ENCODE measurements at places on chromosomes 6 and 20.

- no peak for DNase-seq
Measured at GRCh38 chr6:110728501-110728900, 86.8 kb downstream of the CDK19 start.

- no peak for DNase-seq
Measured at GRCh38 chr20:24816907-24817306, 132.2 kb upstream of the CST7 start.

GRCh38 chr6:16944596-16944995 is 157.3 kb upstream of the STMND1 start:
- no peak for DNase-seq

DNA sequence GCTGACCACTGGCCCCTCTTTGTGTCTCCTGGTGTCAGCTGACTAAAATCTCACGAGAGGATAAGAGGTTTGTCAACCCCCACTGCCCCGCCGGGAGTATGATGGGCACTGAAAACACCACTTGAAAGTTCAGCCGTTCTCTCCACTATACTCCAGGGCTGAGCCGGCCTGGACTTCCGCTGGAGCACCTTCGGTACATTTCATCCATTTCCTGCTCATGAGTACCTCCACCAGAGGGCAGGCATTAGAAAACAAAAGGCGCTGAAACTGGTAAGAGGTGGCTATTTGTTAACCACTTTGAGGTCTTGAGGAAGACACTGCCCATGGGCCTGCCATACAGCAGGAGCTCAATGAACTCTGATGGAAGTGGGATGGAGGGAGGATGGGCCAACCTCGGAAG is 17.9 kb upstream of the ANKRD60 start:
- no peak for DNase-seq

DNA sequence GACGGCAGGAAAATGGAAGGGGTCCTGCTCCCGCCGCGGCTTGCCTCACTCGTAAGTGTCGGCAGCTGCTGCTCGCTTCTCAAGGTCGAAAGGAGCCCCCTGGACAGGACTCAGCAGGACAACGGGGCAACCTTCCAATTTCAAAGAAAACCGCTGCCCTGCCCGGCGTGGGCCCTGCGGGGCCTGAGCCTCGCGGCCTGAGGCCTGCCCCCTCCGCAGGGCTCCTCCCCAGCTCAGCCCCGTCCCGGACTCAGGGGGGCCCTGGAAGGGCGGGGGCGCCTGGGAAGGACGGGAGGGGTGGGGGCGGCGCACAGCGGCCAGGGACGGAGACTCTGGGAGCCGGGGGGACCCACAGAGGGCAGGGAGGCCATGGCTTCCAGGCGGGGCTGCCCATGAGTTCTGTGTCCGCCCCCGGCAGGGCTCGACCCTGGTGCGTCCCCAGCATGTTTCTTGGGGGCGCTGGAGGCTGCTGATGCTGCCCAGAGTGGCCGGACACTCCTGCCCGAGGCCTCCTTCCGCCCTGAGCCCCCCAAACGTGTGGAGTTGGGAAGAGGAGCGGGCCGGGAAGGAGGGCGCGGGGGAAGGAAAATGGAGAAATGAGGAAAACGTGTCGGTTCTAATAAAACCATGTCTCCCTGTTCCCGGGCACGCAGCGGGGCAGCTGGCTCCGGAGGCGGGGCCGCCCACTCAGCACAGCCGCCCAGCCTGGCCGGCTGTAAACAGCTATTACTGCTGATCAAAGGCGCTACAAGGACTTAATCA is 114.6 kb downstream of the DLL1 start:
- DNase-seq, result peak; percentile 46

- no peak for DNase-seq
Measured at GRCh38 chr20:10579942-10580341, 93.9 kb downstream of the JAG1 start.

GRCh38 chr6:168605964-168606363 is 165.0 kb downstream of the SMOC2 start:
- DNase-seq, result no peak

DNA sequence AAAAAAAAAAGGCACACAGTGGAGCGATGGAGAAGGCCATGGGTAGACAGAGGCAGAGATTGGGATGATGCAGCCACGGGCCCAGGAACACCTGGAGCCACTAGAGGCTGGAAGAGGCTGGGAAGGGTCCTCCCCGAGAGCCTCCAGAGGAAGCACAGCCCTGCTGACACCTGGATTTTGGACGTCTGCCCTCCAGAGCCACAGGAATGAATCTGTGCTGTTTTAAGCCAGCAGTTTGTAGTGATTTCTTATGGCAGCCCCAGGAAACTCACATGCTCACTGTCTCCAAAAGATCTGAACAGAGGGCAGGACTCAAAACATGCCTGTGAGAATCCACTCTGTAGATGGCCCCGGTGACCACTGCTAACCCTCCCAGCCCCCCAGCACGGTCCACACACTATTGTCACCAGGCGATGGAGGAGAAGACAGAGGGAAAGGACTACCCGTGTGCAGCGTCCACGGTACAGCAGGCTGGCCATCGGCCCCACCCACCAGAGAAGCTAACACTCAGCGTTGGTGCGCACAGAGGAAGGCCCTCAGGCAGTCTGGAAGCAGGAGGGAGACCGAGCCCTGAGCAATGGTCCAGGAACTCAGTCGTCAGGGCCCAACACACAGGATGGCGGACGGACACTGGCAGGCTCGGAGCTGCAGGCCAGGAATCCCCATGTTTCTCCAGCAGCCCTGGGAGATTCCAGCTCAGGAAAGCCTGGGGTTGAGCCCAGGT is 99.7 kb downstream of the BMP7 start:
- no peak for DNase-seq

GRCh38 chr20:50385733-50386640 is 124.2 kb upstream of the PTPN1 start:
- DNase-seq, result no peak

DNA sequence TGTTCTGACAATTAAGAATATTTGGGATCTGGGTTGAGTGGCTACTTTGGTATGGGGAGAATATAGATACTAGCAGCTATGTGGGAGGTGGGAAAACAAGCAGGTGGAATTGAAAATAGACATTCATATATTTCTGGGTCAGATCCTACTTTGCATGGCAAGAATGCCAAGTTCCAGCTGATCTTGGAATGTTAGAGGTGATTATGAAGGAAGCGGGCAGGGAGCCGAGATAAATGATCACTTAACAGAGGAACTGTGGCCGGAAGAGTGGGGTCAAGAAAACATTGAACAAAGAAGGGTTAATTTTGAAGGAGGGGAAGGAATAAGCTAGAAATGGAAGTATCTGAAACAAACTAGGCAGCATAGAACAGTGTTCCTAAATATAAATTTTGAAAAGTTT is 15.4 kb downstream of the PLCB1 start:
- no peak for DNase-seq

DNA sequence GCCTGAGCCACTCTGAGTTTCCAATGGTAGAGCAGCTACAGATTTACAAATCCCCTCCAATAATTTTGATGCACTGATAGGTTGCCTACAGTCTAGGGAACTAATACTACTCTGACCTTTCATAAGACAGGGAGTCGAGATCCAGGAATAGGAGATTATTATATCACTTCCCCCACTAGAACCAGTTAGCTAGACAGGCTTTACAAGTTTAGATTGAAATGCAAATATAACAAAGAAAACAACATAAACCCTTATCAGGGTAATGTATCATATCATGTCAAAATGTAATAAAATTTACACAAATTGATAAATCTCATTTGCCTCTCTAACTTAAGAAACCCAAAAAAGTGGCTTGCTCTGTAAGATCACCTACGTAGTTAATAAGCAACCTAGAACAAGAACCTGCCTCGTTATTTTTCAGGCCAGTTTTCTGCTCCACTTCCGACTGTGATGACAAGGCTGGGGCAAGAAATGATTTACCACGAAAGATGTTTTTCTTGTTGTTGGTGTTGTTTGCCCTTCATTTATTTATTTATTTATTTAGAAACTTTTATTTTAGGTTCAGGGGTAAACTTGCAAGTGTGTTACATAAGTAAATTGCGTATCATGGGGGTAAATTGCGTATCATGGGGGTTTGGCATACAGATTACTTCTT is 504.2 kb upstream of the ID4 start:
- DNase-seq, result no peak

DNA sequence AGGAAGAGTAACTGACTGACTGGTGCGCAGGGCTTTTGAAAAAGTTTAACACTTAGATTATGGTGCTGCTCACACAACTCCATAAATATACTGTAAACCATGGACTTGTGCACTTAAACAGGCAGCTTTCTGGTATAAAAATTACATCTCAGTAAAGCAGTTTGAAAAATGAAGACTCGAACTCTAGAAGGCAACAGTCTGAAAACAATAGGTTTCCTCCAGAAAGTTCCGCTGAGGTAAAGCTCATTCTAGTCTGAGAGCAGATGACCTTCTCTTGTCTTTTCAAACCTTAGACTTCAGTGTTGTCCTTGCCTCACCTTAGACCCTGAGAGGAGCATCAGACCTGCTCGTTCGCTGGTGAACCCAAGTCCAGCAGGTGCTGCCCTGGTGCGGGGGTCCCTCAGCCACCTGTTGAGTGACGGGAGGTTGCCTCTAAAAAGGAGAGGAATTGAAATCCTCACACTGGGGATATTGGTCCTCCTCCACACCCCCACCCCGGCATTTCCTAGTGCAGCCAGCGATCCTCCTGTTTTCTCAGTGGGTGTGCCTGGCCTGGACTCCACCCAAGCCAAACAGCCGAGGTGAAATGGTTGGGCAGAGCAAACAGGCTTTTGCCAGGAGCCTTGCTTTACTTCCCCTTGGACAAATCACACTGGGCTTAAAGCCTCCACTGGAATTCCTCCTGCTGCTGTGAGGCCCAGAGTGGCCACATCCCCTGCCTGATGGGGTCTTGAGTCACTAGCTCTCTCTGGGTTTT is 14.7 kb upstream of the PYGB start:
- DNase-seq, result no peak

GRCh38 chr6:12119085-12119588 is 107.0 kb downstream of the HIVEP1 start:
- no peak for DNase-seq

DNA sequence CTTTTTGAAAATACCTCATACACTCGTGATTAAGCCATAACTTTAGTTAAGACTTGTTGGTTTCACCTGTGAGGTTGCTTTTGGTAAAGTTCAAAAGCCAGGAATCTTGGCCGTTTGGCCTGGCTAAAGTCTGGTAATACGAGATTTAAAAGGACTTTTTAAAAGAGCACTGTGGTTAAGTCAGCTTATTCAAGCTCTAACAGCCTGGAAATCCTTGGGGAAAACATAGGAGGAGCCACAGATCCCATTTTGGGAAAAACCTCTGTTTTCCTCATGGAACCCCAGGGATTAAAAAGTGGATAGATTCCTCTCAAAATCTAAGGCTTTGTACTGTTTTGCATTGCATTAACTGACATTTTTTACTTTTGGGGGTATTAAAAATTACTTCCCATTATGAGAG is 13.7 kb upstream of the SLC22A16 start:
- no peak for DNase-seq

GRCh38 chr6:30200551-30201281 is 12.5 kb downstream of the TRIM26 start:
- no peak for DNase-seq

DNA sequence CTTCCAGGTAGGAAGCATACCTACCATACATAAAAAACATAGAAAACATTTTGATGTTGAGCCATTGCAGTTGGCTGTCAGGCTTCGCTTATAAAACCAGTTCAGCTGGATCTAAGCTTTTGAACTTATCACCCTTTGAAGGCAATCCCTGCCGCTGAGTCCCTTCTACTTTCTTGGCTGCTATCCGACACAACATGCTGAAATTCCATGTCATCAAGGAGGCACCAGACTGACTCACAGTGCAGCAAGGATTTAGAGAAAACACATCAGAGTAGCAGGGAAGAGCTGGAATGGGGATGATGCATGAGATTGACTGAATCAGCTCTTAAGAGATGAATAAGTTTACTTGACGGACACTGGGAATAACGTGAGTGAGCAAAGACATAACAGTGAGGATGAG is 135.0 kb upstream of the MAN1A1 start:
- no peak for DNase-seq

- DNase-seq, result peak; percentile 12
Measured at GRCh38 chr6:16721977-16722376, 39.3 kb downstream of the ATXN1 start.

GRCh38 chr6:18485660-18486435 is 98.7 kb downstream of the RNF144B start:
- DNase-seq, result no peak

- no peak for DNase-seq
Measured at GRCh38 chr6:17703256-17703694, 3.5 kb downstream of the NUP153 start.

DNA sequence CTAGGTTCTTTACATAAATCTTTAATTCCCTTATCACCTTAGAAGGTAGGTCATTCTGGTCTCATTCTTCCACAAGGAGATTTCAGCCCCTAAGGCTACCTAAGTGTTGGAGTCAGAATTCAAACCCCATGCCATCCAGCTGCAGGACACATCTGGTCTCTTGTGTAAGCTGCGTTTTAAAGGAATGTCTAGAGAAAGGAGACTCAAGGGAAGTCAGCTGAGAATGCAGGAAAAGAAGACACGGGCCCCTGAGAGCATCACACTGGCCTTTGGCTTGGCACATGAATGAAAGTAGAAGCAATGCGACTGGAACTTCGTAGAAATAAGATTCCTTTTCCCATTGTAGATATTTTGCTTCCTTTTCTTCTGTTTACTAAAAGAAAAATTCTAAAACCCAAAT is 76.7 kb upstream of the SYNJ2 start:
- no peak for DNase-seq

GRCh38 chr6:6918216-6918983 is 189.4 kb upstream of the RREB1 start:
- DNase-seq, result no peak

GRCh38 chr20:17541996-17542395 is 10.8 kb upstream of the BFSP1 start:
- DNase-seq, result no peak

Measured in NCI-H1436 (cell line).